ENCODE measurements at places on chromosomes 4 and X.

GRCh38 chr4:144572660-144573059 lies 73.3 kb upstream of the HHIP start:
- no peak for DNase-seq

DNA sequence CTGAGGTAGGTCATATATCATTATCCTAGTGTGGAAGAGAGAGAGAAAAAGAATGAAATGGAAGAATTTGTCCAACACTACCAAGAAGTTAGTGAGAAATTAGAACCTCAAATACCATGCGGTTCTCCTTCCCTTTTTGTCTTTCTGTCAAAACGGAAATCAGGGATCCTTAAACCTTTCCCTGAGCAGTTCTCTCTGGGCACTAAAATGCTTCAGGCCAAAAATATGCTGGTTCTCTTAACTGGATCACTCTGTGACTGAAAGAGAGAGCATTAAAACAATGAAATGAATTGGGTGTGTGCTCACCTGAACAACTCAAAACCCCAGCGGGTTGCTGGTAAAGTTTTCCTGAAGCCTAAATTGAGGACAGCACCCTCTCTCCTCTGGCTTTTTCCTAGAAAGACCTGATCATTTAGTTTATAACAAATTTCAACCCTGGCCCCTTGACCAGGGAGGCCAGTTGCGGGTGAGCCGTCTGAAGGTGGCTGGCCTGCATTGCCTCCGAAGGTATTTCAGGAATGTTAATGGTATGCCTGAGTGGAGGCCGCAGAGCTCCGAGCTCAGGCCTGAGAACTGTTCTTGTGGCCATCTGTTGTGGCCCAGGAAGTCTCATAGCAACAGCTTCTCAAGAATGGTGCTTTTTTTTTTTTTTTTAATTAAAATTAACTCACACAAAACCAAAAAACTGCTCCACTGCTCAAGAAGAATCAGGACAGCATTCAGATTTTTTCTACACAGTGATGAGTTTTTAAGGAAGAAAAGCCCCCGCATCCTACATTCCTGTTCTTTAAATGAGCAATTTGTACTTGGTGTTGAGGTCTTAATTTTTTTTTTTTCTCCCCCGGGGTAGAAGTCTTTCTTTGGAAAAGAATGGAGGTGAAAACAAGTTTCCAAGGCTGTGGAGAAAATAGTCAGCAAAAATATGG lies 155.1 kb downstream of the SHROOM3 start:
- no peak for DNase-seq

DNA sequence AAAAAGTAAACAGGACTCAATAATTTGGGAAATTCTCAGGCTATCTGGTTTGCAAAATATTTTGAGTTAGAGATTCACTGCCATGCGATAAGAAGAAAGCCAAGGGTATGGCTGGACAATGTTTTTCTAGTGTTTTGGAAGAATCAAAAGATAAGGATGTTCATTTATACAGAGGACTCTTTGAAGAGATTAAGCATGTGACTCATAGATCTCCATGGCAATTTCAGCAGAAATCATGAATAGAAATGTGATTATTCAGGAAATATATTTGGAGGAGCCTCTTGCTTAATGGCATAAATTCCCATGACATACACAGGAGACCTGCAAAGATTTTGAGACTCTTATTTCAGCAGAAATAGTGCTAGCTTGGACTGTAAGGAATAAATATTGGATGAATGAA lies 16.7 kb upstream of the FRAS1 start:
- DNase-seq, result no peak

DNA sequence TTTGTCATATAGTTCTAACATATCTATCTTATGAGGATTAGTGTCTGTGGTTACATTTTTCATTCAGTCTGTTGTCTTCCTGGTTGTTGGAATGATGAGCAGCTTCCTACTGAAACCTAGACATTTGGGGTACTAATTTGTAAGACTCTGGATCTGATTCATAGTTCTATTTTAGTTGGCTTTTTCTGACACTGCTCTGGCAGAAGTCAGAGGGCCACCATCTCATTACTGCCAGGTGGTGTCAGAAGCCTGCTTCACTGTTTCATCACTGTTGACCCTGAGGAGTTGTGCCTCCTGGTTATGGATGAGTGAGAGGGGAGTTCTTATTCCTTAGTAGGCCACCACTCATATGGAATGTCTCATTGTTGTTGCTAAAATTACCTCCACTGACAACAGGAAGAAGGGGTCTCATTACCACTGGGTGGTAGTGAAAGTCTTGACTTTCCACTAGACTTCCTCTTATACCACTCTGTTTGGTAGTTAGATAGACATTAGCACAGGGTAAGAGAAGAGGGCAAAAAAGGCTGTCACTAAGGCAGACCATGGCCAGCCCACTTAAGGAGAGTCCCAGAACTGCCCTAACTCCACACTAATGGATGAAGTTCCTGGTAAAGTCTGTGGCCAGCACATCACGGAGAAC lies 395.2 kb downstream of the SPOCK3 start:
- no peak for DNase-seq

DNA sequence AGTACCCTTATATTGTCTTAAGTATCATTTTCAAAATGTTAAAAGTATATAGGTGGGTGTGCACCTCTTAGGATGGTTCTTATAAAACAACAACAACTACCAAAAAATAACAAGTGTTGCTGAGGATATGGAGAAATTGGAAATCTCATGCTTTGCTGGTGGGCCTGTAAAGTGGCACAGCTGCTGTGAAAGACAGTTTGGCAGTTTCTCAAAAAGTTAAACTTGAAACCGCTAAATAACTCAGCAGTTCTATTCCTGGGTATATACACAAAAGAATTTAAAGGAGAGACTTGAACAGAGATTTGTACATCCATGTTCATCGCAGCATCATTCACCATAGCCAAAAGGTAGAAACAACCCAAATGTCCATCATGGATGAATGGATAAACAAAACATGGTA lies 65.5 kb downstream of the HAND2 start:
- DNase-seq, result no peak

- no peak for DNase-seq
Measured at GRCh38 chr4:183175631-183176232, 76.7 kb downstream of the WWC2 start.

DNA sequence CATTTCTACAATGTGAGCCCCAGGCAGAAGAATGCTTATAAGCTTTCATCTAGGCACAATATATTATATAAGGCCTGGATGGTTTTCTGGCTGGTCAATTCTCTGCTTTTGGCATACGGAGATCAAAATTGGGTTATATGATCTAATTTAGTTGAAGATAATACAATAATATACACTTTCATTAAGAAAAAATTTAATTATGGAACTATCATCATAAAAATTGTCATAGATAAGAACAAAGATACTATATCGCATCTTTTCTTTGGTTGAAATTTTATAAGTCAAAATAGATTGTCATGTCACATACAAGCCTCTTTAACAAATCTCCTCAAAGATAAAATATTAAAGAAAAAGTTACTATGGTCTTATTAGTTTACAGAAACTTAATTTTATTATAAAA lies 17.1 kb downstream of the DMD start:
- DNase-seq, result no peak

GRCh38 chr4:54924891-54925290 lies 200.5 kb downstream of the KDR start:
- no peak for DNase-seq

- no peak for DNase-seq
Measured at GRCh38 chr4:25253071-25253445, 19.2 kb downstream of the PI4K2B start.

- DNase-seq, result no peak
Measured at GRCh38 chrX:122565952-122566351, 618.1 kb upstream of the GRIA3 start.

DNA sequence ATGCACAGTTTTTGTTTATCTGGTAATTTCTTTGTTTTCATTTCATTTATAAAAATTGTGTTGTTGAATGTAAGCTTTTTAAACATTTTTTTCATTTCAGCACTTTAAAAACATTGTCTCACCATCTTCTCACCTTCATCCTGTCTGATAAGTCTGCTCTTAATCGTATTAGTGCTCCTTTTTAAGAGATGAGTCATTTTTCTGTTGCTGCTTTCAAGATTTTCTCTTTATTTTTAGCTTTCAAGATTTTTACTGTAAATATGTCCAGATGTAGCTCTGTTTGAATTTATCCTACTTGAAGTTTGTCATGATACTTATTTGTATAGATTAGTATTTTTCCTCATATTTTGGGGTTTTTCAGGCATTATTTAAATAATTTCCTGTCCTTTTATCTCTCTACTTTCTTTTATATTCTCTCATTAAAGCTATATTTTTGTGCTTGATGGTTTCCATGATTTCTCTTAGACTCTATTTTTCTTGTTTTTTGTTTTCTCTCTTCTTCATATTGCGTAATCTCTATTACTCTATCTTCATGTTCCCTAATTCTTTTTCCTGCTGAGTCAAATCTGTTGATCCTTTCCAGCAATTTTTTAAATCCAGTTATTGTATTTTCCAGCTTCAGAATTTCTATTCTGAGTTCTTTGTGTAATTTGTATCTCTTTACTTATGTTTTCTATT lies 1400.4 kb upstream of the PCDH7 start:
- DNase-seq, result no peak

DNA sequence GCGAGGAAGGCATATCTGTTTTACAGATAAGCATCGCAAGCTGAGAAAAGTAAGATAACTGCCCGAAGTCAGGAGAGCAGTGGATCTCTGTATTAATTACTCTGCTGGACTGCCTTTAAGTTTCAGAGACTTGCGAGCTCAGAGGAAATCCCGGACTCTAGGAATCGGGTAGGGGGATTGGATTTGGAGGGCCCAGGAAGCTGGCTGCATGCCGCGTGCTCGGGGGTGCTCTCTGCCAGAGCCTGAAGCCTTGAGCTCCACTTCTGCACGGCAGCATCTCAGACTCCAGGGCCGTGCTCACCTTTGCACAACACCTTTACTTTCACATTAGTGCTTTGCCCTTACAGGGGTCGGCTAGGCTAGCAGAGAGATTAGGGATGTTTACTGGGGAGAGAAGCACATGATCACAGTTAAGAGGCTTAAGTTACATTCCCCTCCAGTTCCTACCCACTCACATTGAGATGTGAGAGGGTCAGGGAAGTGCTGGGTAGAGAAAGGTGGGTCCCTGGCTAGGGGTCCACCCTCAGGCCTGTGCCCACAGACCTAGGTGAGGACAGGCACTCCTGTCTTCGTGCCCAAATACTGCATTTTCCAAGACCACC lies 57.0 kb downstream of the TRIML1 start:
- no peak for DNase-seq

- no peak for DNase-seq
Measured at GRCh38 chrX:118736394-118737010, 9.1 kb downstream of the IL13RA1 start.

DNA sequence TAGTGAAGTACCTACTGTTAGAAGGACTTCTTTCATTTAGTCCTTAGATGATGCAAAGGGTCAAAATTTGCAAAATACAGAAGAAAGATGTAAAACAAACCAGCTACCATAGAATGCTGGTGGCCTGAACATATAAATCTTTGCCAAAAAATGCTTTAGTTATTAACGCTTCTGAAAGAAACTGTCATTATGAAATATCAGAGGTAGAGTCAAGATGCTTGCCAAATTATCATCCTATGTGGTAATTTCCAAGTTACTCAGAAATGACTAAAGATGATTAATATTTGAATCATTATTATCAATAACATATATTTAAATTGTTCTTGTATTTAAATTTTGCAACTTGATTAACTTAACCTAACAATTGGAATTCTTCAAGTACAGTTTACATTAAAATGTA lies 588.4 kb upstream of the FAM241A start:
- no peak for DNase-seq

- no peak for DNase-seq
Measured at GRCh38 chr4:165152527-165152926, 39.9 kb upstream of the TMEM192 start.

GRCh38 chrX:39577206-39577984 lies 520.4 kb downstream of the BCOR start:
- DNase-seq, result no peak

DNA sequence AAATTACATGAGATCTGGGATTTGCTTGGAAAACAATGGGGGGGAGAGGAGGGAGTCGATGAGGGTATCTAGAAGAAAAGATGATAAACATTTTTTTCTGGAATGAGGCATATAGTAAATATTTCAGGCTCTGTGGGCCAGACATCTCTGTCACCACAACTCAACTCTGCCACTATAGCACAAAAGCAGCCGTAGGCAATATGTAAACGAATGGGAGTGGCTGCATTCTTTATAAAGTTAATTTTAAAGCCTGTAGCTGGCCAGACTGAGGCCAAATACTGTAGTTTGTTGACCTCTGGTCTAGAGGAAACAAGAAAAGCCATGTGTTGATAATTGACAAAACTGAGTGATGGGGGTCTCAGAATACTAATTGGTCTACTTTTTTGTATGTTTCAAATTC lies 14.1 kb upstream of the TCEANC start:
- DNase-seq, result no peak

GRCh38 chr4:6355052-6355451 lies 85.4 kb downstream of the WFS1 start:
- no peak for DNase-seq

DNA sequence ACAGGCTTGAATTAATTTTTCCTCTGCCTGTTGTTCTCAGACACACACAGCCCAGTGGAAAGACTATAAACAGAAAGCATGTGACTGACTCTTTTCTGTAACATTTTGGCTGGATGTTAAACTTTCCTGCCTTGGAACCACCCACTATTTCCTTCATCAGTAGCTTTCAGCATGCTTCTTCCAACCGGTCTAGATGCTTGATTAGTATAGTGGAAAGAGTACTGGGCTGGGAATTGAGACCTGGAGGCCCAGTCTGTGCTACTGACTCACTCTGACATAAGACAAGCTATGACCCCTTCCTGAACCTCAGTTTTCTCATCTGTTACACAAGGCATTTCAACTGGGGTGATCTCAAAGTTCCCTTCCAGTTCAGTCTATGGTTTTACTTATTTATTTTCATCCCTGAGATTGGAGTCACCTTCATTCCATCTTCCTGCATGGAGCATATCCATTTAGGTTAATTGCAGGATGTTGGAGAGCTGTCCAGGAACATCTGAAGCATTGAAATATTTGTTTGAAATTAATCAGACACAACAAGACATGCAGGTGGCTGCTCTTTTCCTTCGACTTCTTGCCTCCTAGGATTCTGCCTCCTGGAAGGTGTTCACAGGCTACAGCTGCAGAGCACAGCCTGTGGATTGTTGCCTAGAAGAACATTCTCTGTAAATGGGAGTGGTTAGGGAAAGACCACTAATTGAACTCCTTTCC lies 173.4 kb downstream of the RTL9 start:
- DNase-seq, result no peak

- no peak for DNase-seq
Measured at GRCh38 chr4:174494146-174494545, 28.1 kb downstream of the HPGD start.

- DNase-seq, result no peak
Measured at GRCh38 chr4:23219779-23220408, 527.2 kb downstream of the GBA3 start.

- no peak for DNase-seq
Measured at GRCh38 chr4:122476126-122476525, 19.6 kb upstream of the IL2 start.

DNA sequence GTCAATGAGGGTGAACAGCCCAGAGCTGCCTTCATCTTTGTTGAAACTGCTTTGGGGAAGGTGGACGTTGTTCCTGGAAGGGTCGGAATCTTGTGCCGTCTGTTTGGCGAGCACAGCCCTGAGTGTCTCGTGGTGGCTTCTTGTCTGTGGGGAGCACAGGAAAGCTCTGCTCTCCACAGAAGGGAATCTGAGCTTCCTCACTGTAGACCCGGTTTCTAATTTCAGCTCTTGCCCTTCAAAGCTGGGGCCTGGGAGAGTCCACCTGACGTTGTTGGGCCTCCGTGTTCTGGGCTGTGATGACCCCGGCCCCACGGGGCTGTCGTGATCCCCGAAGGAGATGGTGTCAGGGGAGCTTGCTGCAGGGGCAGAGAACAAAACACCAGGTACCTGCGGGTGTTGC lies 47.5 kb downstream of the SORCS2 start:
- DNase-seq, result no peak

Measured in GM18507 (cell line).